B cell (primary cell): ENCODE measurements at places on chromosomes 6 and 20. TPM values are rescaled to one million over a fixed set of nuclear protein-coding genes. Genes with fewer than 3 reads are reported as not detected.

DNA sequence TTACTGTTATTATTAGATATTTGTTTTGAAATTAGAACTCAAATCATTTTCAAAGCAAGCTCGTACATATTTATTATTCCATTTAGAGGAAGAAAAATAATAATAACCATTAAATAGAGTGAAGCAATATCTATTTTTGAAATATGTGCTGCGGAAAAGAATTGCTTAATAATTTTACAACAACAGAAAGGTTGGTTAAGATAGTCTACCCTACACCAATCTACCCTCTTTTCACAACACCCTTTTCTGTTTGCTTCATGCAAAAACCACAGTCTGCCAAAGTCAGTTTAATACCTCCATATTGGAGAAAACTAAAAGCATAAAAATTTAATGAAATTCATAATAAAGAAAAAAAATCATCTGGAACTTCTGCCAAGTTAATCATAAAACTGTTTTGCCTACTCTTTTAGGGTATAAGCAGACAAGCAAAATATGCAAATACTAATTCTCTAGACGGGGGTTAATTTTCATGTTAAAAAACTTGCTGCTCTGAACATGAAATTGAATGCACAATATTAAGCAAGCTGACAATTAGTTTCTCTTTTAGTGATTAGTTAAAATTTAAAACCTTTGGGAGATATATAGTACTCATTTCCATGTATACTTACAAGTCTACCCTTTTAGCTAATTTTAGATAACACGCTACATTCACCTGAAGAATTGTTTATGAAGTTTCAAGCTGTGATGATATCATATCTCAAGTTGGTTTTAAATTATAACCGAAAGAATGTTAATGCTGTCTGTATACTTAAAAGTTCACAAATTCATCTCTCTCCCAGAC, 100.2 kb downstream of the AHI1 start:
- no peak for DNase-seq

GRCh38 chr6:15485936-15486335, 176.9 kb downstream of the DTNBP1 start:
- DNase-seq: no peak

- DNase-seq: no peak
These were observed 67.0 kb downstream of the SLX4IP start for GRCh38 chr20:10502098-10502526.

DNA sequence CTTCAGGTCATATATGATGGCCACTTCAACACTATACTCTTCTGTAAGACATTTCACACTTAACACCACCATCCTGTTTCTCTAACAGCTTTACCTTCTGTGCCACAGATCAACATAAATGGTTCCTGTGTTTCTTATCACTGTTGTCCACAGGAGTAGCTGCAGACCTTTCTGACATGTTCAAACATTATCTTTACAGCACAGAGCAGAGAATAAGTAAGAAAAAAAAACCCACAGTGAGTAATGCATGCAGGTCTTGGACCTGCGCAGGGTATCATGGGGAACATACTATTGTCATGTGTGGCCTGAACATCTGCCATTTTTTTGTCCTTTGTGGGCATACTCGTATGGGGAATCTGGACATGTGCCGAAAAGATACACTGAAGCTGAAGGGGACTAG, 161.9 kb downstream of the KIF16B start:
- no peak for DNase-seq

GPSM3 gene
- total RNA-seq: 184 and 194 TPM in 2 replicates
